ENCODE measurements at places on chromosomes 5 and 9.

DNA sequence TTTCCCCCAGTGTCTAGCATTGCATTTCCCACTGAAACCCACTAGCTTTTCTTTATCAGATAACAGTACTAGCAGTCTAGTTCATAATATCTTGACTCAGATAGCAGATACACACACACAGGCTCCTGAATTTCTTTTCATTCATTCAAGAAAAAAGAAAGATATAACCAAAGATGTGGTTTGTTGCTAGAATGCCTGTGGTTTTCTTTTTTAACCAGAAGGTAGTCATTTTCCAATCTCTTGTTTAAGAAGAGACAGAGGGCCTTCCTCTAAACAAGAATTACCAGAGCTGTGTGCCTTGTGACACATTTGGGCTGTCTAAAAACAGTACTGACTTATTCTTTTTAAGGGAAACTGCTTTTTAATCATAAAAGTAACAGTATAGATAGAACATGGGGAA lies 167.3 kb downstream of the PJA2 start:
- no peak for DNase-seq

DNA sequence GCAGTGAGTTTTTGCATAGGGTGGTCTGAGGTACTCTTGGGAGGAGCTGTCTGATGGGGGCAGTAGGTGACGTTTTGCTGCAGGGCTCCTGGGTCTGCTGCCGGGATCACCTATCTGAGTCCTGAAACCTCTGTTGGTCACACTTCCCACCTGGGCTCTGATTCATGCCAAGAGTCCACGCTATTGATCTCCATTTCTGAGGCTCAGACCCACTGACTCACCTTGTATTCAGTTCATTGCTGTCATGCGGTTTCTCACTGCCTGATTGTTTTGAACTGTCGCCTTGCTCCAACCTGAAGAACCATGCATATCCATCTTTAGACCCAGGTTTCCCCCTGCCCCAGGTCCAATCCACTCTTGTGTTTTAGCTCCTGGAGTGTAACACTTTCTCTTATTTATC lies 101.3 kb downstream of the NPR3 start:
- DNase-seq: no peak

DNA sequence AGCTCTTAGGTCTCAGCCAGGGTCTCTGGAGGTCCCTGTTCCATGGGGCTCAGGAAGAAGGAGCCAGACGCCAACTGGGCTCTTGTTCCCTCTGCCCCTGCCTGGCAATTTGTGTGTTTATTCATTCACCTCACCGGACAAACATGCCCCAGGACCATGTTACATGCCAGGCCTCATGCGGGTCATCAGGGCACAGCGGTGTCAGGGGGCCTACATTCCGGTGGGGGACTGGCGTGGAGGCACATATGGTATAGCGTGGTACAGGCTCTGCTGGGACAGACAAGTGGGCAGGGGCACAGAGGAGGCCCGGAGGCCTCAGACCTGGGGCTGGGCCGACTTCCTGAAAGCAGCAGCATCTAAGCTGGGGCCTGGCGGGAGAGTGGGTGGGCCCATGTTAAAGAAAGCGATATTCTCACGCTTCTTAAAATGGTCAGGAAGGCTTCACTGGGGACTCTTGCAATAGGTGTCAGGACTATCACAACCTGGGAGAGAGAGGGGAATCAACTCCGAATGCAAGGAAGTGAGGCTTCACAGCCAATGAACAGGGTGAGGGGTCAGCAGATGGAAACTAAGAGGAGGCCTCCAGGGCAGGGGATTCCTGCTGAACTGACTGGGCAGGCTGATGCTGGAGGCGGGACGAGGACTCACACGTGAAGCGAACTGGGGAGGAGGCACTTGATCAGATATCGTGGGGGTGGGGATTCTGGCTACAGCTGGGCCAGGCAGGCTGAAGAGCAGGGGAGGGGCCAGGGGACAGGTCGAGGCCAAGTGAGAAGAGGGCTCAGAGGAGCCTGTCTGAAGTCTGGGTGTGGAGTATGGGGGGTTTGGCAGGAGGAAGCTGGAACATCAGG lies 41.9 kb downstream of the NCS1 start:
- DNase-seq: no peak

DNA sequence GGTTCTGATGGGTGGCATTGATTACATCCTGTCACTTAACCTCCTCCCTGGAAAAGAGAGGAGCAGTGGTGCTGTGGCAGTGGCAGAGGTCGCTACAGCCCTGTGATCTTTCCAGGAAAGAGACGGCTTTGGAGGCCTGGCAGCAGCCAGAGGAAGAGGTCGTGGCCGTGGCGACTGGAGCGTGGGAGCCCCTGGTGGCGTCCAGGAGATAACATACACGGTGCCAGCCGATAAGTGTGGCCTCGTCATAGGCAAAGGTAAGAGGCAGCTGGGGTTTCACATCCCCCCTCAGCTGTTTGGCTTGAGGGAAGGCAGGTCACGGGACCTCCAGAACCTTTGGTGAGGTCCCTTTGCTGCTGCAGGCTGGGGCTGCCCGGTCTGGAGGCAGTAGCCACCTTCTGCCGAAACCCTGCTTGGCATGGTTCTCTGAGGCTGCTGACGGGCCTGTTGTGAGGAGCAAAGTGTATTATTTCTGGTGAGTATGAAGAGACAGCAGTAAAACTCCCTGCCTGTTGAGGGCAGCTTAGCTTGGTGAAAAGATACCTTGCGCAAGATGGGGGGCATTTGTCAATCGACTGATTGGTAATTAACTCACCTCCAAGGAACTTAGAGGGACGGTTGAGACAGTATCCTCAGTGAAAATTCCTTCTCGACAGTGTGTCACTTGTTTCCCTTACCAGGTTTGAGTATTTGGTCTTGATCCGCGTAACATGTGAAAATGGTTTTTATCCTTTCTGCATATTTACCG lies 38.0 kb upstream of the PRDM12 start:
- DNase-seq: no peak

DNA sequence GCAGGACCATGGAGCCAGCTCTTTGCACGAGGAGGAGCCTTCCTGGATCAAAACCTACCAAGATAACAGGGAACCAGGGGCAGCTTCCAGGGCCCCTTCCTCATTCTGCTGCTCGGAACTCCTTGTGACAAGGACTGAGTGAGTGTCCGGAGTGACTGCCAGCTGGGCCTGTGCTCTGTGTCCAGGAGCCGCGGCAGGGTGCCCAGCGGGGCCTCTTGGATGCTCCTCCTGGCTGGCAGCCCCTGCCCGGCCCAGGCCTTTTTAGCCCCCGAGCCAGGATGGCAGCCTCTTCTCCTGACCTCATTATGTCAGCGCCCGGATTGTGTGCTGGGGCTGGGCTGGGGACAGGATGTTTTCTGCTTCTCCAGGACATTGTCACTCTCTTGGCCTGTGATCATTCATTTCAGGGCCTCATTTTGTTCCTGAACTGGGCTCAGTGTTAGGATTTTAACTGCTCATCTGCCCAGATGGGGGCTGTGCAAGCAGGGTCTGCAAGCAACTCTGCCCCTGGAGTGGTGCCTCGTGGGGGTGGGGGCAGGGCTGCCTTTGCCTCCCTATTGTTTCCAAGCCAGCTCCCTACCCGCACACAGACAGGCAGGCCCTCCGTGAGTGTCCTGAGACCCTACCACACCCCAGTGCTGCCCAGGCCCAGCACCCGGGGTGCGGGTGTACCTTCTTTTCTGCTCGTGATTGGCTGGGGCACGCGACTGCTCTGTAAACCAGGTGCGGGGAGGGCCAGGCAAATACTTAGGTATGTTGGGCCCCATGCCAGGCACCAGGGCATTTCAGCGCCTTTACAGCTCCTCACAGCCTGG lies 161.6 kb downstream of the COL23A1 start:
- no peak for DNase-seq

GRCh38 chr9:8484597-8485191 lies 685.1 kb upstream of the DMAC1 start:
- no peak for DNase-seq

DNA sequence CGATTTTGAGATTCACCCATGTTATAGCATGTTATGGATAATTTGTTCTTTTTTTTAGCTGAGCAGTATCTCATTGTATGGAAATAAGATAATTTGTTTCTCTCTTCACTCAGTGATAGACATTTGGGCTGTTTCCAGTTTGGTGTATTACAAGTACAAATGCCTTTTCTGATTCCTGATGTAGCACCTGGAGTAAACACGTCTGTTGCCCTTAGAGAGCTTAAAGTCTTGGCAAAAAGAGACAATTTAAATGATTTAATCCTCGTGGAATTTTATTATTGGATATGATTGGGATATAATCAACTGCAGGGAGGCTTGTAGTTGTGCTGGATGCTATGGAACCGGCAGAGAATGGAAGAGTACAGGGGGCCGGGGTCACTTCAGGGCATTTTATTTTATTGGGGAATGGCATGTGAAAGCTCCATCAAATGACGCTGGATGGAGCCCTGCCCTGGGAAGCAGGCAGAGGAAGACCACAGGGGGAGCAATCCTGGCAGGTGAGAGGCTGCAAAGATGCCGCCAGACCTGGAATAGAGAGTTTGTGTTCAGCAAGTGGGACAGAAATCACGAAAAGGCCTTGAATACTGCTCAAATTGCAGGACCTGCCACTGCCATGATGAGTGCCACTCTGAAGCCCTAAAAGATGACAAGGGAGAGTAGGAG lies 31.0 kb upstream of the TGFBI start:
- DNase-seq: no peak

DNA sequence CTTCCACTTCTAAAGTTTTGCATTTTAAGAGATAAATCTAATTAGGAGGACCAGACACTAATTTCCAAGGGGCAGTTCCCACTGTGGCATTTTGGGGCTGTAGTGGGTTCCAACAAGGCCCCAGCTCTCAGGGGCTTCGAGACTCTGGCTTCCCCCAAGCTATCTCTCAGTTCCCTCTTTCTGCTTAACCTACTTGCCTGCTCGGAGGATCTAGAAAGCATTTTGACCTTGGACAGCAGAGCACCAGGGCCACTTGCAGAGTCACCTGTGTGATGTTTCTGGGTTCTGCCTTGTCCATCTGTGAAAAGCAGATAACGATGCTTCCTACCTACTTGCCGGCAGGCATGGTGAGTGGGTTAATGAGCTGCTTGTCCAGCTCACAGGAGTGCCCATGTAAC lies 175.4 kb downstream of the MED10 start:
- no peak for DNase-seq

DNA sequence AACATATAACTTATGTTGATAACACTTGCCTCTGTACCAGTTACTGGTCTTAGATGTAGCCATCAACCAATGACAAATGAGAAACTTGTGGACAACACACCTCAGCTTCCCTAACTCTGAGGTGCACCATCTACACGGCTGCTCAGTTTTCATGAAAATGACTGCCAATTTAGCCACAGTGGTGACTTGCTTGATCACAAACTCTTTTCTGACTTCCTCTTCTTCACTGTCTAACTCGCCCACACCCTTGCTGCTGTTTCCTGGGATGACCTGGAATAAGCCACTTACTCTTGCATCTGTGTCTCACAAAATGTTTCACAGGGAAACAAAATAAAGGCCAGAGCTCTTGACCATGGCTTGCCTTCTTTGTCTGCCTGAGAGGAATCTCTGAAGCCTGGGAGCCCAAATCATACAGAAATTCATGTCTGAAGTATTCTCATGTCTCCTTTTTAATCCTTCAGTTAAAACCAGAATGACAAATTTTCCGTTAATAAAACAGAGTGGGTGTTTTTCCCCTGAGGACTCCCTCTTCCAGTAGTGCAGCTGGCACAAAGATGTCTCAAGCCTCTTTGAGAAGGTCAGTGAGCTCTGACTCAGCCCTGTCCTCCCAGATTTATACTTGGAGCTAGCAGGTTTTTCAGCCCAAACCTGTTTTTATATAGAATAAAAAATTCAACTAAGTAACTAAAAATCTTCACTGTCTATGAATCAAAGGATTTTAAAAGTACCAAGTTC lies 126.5 kb upstream of the PAM start:
- no peak for DNase-seq

GRCh38 chr9:91411096-91411771 lies 12.4 kb downstream of the NFIL3 start:
- DNase-seq: no peak

DNA sequence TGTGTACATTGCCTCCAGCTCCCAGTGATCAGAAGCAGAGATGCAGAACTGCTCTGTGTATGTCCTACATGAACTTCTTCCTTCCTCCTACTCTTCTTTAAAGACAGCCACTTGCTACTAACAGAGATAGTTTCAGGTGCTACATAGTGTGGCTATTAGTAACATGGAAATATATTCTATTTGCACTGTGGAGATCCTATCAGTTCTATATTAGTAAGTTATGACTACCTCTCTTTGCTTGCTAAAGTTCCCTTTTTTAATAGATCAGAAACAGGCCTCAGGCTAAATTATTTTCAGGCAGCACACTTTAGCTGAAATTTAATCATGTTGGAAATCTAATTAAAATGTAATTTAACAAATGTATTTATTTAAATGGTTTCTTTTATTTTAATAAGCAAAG lies 64.4 kb upstream of the TNFSF8 start:
- DNase-seq: no peak

DNA sequence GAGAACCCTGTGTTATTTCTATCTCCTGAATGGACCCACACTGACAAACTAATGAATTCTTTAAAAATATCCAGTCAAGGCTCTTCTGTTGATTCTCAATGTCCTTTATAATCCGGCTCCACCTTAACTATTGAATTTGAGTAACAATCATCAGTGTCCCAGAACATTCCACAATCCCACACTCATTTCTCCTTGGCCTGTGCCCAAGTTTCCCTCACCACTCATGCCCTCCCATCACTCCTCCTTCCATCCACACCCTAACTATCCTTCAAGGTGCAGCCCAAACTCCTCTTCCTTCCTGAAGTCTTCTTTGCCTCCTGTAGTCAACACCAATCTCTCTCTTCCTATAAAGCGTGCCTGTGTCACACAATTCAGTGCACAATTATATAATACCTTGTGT lies 106.1 kb downstream of the NUDT12 start:
- no peak for DNase-seq

DNA sequence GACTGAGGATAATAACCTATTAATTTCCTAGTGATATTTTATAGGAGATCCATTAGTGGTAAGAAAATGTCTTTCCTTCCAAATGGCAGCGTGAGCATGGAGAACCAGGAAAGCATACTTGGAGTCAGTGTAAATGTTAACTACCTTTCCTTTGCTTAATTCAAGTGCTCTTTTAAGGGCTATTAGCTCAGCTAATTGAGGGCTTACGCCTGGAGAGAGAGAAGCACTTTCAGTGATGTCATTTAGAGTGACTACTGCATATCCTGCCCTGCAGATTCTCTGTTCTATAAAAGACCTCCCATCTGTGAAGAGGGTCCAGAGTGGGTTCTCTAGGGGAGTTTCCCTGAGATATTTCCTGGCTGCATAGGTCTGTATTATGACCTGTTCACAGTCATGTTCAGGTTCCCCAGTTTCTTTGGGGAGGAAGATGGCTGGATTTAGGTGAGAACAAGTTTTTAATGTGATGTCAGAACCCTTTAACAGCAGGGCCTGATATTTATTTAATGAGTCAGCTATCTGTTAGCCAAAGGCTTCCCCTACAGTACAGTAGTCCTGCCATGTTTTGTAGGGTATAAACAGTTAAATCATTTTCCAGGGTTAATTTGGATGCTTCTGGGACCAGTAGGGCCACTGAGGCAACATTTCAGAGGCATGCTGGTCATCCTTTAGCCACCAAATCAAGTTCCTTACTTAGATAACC lies 89.6 kb downstream of the TRIM36 start:
- no peak for DNase-seq

DNA sequence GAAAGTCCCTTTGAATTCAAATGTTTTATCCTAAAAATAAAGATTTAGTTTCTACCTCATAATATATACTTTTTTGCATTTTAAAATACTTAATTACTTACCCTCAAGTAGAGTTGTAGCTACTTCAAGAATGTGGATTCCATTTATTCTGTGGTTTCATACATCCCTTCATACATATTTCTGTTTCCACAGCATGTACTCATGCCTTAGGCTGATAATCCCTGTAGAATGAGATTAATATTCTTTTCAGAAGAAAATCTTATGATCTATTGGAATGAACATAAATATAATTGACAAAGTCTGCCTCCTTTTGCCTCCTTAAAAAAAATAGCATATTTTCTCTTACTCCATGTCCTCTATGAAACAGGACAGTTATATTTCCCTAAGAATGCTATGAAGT lies 465.7 kb downstream of the DTWD2 start:
- no peak for DNase-seq
